Neural crest cell (in vitro differentiated cells): ENCODE measurements at places on chromosomes 11 and 22.

DNA sequence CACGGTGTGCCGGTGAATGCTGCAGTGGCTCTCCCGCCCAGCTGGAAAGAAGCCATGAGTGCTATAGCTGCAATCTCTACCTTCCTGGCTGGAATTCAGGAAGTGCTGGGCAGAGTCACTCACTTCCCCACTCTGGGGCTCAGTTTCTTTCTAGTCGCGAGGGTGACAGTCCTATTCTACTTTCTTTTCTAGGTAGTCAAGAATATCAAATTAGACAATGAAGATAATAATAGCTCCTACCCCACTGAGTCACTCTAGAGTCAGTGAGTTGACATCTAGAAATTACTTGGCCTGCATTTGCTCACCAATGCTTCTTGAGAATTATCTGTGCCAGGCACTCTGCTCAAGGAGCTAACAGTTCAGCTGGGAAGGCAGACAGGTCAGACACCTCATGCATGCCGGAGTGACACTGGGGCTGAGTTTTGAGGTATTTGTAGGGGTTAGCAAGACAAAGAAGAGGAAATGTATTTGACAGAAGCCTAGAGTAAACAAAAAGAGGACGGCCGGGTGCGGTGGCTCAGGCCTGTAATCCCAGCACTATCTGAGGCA is 3.2 kb downstream of the CENPM start:
- no peak for DNase-seq

GRCh38 chr11:65218446-65218845 is 36.7 kb downstream of the CAPN1 start:
- no peak for DNase-seq

GRCh38 chr11:96256215-96257011 is 86.6 kb downstream of the MAML2 start:
- DNase-seq, result no peak

DNA sequence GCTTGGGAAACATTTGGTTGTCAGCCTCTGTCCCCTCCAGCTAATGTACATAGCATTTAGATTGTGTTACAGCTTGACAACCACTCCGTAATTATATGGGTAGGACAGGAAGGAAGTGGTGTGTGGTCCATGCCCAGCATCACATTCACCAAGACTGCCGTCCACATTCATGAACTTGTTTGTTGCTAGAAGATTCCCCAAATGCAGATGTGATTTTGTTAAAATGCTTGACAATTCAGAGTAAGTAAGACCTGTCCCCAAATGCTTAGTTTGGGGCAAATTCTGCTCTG is 1482.7 kb downstream of the TBC1D22A start:
- DNase-seq, result no peak

DNA sequence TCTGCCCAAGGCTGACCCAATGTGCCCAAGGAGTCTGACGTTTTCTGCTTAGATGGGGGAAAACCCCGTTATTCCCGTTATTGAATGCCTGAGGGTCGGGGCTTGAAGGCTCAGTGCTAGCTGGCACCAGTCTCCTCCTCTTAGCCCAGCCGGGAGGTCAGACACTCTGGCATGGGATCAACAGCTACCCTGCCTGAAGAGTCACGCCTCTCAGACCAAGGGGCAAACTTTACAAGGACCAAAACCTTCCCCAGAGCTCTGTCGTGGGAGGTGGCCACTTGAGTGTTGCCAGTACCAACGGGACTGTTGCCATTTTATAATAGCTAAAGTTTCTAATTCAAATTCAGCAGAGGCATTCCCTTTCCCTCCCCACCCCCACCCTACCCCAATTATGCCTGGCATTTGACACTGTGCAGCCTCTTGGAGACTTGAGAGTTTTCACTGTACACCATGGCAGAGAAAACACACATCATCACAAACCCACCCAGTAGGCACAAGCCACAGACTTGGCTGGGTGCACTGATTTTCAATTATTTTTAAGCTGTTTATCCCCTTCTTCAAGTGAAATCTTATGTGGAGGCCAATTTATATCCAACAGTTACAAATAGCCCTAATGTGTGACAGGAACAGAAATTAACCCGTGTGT is 137.5 kb upstream of the SYT13 start:
- no peak for DNase-seq

- no peak for DNase-seq
Measured at GRCh38 chr11:123061403-123062157, at the start of gene HSPA8. Gene HSPA8 (minus strand): TSS chr11:123062136. CDS start chr11:123061324, 812 bp downstream.

GRCh38 chr11:396511-396947 is 2.5 kb downstream of the PKP3 start:
- no peak for DNase-seq

- DNase-seq, result peak; percentile 62
Measured at GRCh38 chr11:43574949-43575912, 105.3 kb upstream of the HSD17B12 start.
